ENCODE measurements at places on chromosomes 7 and 10.

- DNase-seq, result no peak
These were observed 381.8 kb upstream of the SORCS1 start for GRCh38 chr10:107546284-107546683.

DNA sequence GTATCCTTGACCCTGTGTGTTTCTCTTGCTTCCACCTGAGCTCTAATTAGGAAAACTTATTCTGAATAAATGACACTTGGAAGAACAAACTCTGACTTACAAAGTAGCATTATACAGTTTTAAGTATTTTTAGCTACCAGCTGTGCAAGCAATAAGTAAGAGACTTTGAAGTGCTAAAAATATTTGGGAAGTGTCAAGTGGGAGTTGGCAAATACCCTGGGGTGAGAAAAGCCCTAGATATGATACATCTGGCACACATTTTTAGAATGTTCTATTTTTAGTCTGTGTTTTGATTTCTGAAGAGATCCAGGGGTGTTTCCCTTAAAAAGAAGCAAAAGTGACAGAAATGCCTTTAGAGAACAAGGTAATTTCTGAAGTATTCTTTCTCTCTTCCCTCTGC, 132.7 kb upstream of the TEX47 start:
- DNase-seq, result no peak

GRCh38 chr7:140881507-140882228, 43.1 kb downstream of the BRAF start:
- no peak for DNase-seq

GRCh38 chr10:61061923-61062504, 118.0 kb upstream of the RHOBTB1 start:
- no peak for DNase-seq

DNA sequence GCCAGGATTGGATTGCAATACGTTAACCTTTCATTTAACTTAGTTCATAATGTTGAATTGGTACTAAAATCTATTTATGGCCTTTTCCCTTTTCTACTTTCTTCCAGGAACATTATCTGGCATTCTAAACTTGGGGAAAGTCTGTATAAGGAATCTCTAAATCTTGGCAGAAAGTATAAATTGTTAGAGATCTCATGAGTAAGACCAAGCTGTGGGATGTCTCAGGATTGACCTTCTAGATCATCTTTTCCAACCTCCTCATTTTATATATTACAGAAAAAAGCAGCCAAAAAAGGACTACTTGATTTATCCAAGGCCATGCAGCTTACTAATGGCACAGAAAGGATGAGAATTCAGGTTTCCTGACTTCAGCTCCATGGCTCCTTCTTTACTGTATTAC, 598.3 kb downstream of the INHBA start:
- DNase-seq, result no peak

Data from neural crest cell (in vitro differentiated cells).